ENCODE measurements at places on chromosomes 4 and X.

DNA sequence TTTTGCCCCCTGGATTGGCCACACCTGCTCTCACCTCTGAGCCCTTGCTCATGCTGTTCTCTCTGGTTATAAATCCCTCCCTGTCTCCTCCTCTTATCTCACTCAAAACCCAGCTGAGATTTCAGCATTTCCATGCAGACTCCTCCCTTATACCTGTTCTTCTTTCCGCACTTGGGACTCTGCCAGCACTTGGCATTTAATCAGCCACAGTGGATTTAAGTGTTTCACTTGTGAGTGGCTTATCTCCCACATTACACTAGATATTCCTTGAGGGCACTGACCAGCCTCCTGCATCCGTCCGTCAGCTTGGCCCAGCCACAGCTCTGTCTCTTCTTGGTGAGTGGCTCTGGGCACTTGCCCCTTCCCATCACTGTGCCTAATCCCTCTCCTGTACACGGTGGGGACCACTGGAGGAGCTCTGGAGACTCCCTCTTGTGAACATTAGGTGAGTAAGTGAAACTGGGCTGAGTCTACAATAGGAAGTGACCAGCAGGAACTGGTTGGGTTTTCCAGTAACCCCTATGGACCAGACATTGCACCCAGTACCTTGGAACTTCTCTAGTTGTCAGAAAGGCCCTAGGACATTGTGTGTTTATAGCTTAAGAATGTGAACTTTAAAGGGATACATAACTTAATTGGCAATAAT is 19.9 kb downstream of the FGFBP1 start:
- no peak for DNase-seq

DNA sequence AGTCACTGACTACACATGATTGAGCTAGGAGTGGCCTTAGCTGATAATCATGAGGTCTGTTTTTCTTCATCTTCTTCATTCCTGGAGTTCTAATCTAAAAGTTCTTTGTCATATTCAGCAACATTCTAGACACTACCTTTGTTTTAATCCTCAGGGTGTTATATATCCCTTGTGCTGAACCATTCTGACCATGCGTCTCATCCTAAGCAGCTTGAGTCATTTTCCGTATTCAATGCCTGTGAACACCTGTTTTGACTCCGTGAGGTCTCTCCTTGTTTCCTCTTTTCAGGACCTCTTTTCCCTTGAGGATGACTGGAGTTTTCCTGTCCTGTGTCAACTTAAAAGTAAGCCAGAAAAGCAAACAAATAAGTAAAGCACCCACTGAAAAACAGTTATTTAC is 597.9 kb downstream of the GBA3 start:
- DNase-seq: no peak

DNA sequence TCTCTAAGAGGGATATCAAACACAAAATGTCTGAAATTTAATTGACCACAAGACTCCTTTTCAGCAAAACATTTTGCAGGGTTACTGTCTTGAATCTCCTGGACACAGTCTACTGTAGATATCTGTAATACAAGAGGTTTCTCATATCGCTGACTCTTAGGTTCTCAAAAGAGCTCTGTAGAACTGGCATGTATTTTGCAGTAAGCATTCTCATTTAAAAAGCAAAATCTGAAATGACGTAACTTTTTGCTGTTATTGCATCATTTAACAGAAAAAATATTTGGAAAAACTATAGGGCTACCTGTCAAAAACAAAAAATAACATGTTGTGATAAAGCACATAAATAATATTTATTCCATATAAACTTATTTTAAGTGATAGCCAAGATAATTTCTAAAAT is 114.2 kb downstream of the CDS1 start:
- peak; percentile 13 for DNase-seq

GRCh38 chrX:102652031-102652688 is 877 bp downstream of the GPRASP1 start:
- DNase-seq: no peak

DNA sequence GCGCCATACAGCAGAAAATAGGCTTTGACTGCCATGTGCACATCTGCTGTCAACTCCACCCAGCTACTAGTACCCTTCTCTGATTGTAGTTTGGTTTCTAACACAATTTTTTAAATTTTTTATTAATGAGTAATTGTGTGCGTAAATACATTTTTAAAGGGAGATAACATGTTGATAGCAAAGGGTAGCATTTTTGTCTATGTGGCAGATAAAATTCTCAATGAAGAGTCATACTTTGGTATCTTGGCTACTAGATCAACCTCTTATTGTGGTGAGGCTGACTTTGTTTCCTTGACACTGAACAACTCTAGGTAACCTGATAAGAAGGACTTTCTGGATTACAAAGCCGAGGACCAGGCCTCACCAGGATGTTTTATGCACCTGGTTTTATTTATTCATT is 9.5 kb downstream of the ADH4 start:
- no peak for DNase-seq

GRCh38 chr4:119570401-119570800 is 58.2 kb downstream of the PDE5A start:
- no peak for DNase-seq

DNA sequence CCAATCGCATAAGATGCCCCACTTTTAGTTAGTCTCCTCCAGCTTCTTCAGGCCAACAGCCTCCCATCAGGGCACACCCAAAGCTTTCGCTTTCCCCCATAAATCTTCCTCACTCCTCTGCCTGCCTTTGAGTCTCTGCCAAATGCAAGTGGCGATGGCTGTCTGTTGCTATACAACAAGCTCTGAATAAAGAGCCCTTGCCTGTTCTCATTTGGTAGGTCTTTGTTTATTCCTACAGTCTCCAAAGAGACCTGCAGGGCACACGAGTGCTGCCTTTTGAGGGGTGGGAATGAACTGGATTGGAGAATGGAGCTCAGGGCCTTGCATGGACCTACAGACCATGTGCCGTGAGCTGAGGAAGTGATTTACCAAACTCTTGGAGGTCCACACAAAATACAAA is 52.2 kb upstream of the SOD3 start:
- DNase-seq: no peak

DNA sequence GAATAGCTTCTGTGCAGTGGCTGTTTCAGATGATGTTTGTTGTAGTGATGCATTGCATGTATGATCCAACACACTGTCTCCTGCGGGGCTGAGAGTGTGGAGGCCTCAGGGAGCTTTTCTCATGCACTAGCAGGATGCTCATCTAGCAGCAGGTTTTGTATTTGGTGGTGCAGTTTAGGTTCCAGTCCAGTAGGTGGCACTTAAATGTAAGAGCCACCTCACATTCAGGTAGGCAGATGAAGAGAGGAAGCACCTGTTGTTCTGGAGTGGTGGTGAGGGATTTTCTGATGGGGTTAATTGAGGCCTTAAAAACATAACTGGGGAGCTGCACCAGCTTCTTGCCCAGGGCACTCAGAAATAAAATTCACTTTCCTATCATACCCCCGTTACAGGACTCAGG is 300.9 kb downstream of the SPIN4 start:
- peak; percentile 18 for DNase-seq

DNA sequence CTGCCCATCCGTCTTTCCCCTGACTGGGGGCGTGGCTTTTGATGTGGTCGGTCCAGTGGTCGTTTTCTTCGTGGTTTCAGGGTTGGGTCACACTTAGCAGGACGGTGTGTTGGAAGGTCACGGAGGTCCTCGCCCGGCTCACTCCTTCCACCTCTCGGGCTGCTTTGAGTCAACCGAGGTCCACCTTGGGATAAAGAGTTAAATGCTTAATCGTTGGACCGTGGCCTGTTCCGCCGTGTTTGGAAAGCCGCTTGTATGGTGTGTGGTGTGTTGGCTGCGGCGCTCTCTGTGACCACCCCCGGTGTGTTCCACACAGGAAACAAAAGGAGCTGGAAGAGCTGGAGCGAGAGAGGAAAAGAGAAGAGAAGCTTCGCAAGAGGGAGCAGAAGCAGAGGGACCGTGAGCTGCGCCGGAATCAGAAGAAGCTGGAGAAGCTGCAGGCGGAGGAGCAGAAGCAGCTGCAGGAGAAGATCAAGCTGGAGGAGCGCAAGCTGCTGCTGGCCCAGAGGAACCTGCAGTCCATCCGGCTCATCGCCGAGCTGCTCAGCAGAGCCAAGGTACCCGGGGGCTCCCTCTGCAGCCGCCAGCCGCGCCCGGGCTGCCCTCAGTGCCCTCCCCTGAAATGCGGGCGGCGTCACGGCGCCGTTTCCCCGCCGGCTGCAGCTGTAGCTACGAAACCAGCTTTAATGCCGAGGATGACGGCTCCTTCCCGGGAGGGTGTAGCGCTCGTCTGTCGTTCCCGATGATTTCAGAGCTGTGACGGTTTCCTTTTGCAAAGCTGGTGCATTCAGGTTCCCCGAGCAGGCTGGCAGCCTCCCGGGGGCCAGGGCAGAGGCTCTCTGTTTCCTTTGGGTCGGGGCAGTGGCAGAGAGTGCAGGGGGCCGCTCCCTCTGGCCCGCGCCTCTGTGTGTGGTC is 7.7 kb downstream of the AKAP17A start:
- no peak for DNase-seq

GRCh38 chrX:7280520-7280919 is 132.6 kb upstream of the PUDP start:
- DNase-seq: no peak

- no peak for DNase-seq
These were observed 11.3 kb downstream of the UCHL1 start for GRCh38 chr4:41267997-41268396.

DNA sequence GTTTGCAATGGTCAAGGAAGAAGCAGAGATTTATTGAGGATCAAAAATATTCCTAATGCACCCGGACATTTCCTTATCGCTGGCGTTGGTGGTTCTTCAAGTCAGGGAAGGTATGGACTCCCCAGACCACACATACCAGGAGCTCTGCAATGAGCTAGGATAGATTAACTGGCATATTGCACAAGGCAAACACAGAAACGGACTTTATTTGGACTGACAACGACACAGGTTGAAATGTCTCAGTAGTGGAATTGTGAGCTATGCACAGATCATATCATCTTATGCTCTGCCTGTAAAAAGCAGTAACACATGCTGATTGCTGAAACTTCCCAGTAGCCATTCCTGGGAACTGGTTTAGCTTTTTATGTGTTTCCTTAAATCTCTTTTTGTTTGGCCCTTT is 1.7 kb downstream of the TSPAN7 start:
- no peak for DNase-seq

- no peak for DNase-seq
These were observed 512.7 kb upstream of the FAT1 start for GRCh38 chr4:187236209-187236890.

DNA sequence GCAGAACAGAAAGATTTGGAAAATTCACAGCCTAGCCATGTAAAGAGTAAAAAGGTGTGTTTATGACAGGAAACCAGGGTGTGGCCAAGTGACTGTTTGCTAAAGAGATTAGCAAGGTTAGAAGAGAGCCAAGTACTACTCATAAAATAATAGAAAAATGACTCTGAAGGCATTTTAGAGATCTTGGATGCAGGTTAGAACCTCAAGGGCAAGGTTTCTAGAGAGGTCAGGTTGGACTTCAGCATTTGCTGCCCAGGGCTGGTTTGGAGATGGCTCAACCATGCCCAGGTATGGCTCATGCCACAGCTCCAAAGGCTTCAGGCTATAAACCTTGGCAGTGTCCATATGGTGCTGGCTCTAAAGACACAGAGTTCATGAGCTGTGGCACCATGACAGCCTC is 40.6 kb upstream of the ADGRA3 start:
- DNase-seq: no peak

- no peak for DNase-seq
These were observed 25.3 kb downstream of the ARHGEF6 start for GRCh38 chrX:136755411-136755810.

DNA sequence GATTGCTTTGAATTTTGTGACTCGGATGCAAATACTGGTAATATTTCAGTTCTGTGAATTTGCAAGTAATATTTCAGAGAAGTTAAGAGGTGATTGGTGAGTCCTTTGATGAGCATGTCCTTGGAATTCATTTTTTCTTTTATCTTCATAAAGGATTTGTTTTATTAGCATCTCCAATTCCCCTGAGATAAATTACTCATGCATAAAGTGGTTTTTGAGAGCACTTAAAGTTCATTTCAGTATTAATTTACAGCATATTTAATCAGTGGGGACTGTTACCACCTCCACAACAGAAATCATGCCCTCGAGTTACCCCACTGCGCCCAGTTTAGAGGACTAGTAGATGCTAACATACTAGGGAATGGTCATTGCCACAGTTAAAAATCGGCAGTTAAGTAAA is 65.0 kb downstream of the ZFX start:
- no peak for DNase-seq

DNA sequence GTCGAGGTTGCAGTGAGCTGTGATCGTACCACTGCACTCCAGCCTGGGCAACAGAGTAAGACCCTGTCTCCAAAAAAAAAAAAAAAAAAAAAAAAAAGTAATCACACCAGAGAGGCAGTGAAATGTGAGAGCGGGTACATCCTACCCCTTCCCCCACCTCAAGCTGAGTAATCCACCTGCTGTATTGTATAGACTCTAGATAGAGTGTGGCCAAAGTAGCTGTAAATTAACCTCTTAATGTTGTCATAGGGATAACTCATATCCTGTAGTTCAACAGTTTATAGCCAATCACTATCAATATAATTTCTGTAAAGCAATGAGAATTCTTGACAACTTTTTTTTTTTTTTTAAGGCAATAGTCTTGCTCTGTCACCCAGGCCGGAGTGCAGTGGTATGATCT is 30.8 kb downstream of the TNIP2 start:
- no peak for DNase-seq

DNA sequence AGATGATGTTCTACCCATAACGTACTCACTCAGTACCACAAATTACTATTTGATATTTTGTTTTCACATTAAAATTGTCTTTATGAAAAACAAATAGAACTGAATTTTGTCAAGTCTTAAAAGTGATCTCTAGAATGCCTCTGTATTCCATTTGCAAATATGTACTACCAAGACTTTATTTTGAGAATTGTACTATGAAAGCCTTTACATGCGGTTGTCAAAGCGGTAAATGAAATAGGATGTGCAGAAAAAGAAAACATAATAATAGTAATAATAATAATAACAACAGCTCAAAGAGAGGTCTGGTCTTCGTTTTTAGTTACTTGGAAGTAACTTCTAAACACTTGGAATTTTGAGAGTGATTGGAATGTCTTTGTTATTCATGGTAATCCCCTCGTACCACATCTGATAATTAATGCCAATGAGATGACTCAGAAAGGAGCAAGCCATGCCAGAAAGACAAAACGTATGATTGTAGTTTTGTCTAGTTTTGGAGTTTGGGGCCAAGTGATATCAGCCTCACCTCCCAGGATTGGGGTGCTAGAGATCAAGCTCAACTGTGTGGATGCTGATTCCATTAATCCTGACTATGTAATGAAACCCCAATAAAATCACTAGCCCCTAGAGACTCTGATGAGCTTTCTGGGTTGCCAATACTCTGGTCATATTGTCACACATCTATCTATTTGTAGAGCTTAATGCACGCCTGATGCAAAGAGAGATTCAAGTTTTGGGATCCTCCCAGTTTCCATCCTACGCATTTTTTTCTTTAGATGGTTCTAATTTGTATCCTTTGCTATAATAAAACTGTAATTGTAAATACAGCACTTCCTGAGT is 20.2 kb upstream of the CTSO start:
- no peak for DNase-seq

Data from NB4 (cell line).